ENCODE measurements at places on chromosomes 5 and 9. TPM values are rescaled to one million over a fixed set of nuclear protein-coding genes. Genes with fewer than 3 reads are reported as not detected.

IL13 gene
- 0.10 TPM for polyA plus RNA-seq

EPB41L4B gene
- 37.2 TPM for polyA plus RNA-seq

TMC1 gene
- polyA plus RNA-seq = not detected

ACOT12 gene
- not detected for polyA plus RNA-seq

PGM5 gene
- 28.3 TPM for polyA plus RNA-seq

CER1 gene
- polyA plus RNA-seq = not detected

PKD2L2 gene
- not detected for polyA plus RNA-seq

CAMSAP1 gene
- polyA plus RNA-seq = 8.8 TPM

SLC45A2 gene
- polyA plus RNA-seq = not detected

PIP5K1B gene
- 9.5 TPM for polyA plus RNA-seq

QRFP gene
- not detected for polyA plus RNA-seq

ITGA2 gene
- 14.5 TPM for polyA plus RNA-seq

GMCL2 gene
- polyA plus RNA-seq = not detected

ORM2 gene
- 0.88 TPM for polyA plus RNA-seq

SLC34A1 gene
- not detected for polyA plus RNA-seq

TMEM215 gene
- not detected for polyA plus RNA-seq

SHISAL2B gene
- polyA plus RNA-seq = 0.10 TPM

OTP gene
- polyA plus RNA-seq = not detected

LRRC14B gene
- not detected for polyA plus RNA-seq

DMRT3 gene
- polyA plus RNA-seq = not detected

LCN12 gene
- polyA plus RNA-seq = 25.7 TPM

NME5 gene
- polyA plus RNA-seq = 22.0 TPM

HBEGF gene
- 6.2 TPM for polyA plus RNA-seq

DOK3 gene
- 38.5 TPM for polyA plus RNA-seq

FLT4 gene
- 80.1 TPM for polyA plus RNA-seq

CAVIN4 gene
- 0.22 TPM for polyA plus RNA-seq

CATSPER3 gene
- 1.4 TPM for polyA plus RNA-seq

BHMT gene
- 0.47 TPM for polyA plus RNA-seq

RANBP17 gene
- polyA plus RNA-seq = 16.9 TPM

RAB3C gene
- polyA plus RNA-seq = 3.1 TPM

MLANA gene
- polyA plus RNA-seq = not detected

TIFAB gene
- polyA plus RNA-seq = not detected

ENTPD2 gene
- polyA plus RNA-seq = 1.7 TPM

ARSK gene
- polyA plus RNA-seq = 2.3 TPM

SPATA31D3 gene
- not detected for polyA plus RNA-seq

ADAMTSL2 gene
- 4.1 TPM for polyA plus RNA-seq

ZNF366 gene
- polyA plus RNA-seq = 2.2 TPM

FOXD4L5 gene
- not detected for polyA plus RNA-seq

AGXT2 gene
- polyA plus RNA-seq = 0.11 TPM

ADCY2 gene
- polyA plus RNA-seq = 4.0 TPM

TAS2R1 gene
- not detected for polyA plus RNA-seq

ARL14EPL gene
- not detected for polyA plus RNA-seq

KCNN2 gene
- 45.6 TPM for polyA plus RNA-seq

LCN1 gene
- polyA plus RNA-seq = not detected

FOXD4L6 gene
- 0.24 TPM for polyA plus RNA-seq

SLC1A1 gene
- 4.9 TPM for polyA plus RNA-seq
